ENCODE measurements at places on chromosomes 3 and 15. TPM values are rescaled to one million over a fixed set of nuclear protein-coding genes. Genes with fewer than 3 reads are reported as not detected.

The HTR3E gene
- not detected for total RNA-seq

The GNAT1 gene
- not detected for total RNA-seq

- no peak for DNase-seq
Observed at GRCh38 chr3:137770835-137771399, 6.8 kb downstream of the SOX14 start.

- peak; percentile 7 for DNase-seq
Observed at GRCh38 chr3:161142486-161142885, 37.3 kb upstream of the B3GALNT1 start.

GRCh38 chr15:60235951-60236710 lies 161.7 kb downstream of the ANXA2 start:
- no peak for DNase-seq

Measured in tongue (tissue), 3 donors.